ENCODE measurements at places on chromosomes 1 and 21.
A peak's percentile ranks its signal among the peaks of the same experiment; 100 is the strongest.

- DNase-seq = no peak
Observed at GRCh38 chr1:243549108-243549507, 293.3 kb downstream of the SDCCAG8 start.

GRCh38 chr1:163410073-163410999, 88.6 kb downstream of the NUF2 start:
- DNase-seq = peak; percentile 79

DNA sequence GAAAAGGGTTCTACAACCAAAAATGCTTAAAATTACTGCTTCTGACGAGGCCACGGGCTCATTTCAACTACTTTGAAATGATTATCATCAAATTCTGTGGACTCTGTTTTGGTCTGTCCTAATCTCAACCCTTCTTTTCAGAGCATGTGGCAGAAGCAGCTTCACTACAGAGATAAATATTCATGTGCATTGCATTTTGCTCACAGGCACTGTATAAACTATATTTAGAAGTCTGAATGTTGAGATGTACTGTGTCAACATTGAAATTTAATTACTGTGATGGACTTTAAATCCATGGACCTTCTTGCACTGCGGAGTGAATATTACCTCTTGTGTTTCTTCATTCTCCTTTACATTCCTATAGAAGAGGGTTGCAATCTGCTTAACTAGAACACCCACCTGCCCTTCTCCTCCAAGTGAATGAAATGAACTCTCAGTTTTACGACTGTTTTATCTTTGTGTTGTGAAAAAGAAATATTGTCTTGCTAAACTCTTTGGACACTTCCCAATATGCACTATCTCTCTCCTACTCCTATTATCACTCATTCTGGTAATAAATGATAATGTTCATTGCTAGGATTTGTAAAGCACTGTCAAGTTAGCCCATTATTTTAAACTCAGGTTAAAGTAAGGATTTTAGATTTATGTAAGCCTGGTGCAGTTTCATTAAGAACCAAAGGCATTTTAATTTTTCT, 281.2 kb upstream of the ST6GALNAC5 start:
- no peak for DNase-seq

DNA sequence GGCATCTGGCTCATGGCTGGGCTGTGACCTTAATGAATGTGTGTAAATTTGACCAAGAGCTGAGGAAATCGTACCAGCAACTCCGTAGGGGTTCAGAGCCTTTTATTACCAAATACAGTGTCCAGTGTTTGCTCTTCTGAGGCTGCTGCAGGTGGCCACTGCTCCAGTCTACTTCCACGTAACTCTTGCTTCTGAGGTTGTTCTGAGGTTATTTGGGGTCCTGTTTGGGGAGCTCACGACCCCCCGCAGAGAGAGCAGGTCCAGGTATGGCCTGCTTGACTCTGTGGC, 33.6 kb downstream of the MAN1C1 start:
- DNase-seq = no peak

GRCh38 chr1:213891989-213892902, 95.5 kb upstream of the PROX1 start:
- DNase-seq = no peak

- DNase-seq = no peak
Observed at GRCh38 chr1:34532113-34532512, 222.7 kb upstream of the GJB5 start.

- no peak for DNase-seq
Observed at GRCh38 chr1:111733183-111733991, 5.8 kb downstream of the INKA2 start.

GRCh38 chr1:179953974-179954492, 577 bp upstream of the CEP350 start:
- DNase-seq = no peak

DNA sequence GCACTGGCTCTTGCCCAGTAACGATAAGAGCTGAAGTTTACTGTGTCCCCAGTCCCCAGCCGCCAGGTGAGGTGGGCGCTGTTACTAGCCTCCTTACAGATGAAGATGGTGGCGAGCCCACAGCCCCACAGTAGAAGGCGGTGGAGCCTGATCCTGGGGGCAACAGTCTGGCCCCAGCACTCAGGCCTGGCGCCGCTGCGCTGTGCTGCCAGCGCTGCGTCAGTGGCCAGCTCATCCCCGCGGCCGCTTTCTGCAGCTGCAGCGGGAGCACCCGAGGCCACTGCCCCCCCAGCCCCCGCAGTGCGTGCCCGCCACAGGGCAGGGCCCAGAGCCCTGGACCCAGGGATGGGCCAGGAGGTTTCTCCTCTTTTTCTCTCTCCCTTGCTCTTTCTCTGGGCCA, 13.3 kb downstream of the H6PD start:
- DNase-seq = no peak

DNA sequence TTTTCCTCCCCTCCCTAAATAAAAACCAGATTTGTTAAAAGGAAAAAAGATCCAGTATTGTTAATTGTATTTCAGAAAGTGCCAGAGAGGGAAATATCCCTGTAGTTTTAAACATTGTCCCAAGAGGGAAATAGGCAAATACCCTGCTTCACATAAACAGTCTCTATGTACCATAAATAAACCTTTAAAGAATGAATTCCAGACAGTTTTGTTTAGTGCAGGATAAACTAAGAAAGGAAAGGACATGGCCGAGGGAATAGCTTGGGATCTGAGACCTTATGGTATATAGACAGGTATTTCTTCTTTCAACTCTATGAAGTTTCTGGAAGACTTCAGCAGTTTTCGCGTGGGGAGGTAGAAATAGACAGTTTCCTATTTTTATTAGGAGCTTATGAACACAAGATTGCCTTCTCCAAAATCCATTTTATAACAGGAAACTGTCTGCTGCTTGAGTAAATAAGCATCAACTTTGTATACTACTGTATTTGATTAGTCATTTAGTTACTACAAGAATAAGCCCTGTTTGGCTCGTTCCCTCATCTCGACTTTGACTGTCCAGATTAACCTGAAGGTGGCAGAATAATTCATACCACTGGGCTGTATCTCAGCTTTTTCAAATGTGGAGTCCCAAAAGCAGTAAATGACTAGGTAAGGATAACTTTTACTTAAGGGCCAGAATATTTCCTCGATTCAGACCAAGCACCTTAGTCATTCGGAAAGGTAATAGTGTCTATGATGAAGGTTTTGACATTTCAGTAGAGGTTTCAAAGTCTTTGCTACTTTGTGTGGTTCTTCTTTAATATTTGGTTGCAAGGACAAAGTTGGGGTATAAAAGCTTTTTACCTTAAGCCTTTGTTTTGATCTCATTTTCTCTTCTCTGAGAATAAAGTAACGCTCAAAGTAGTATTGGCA, 177.5 kb downstream of the VPS13D start:
- no peak for DNase-seq

DNA sequence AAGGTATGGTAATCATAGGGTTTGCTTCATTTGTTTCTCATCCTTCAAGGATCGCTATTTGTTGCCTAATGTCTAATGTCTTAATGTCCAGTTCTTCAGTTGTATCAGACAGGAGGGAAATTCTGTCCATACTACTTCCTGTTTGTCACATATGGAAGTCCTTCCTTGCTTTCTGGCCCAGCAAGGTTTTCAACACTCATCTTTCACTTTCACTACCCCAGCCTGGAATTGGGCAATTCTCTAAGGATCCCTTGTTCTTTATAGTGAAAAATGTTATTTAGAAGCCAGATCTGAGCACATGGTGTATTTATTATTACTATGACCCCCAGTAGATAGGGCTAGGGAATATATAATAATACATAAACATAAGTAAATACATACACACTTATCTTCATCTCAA, 50.6 kb upstream of the SLC35A3 start:
- no peak for DNase-seq

DNA sequence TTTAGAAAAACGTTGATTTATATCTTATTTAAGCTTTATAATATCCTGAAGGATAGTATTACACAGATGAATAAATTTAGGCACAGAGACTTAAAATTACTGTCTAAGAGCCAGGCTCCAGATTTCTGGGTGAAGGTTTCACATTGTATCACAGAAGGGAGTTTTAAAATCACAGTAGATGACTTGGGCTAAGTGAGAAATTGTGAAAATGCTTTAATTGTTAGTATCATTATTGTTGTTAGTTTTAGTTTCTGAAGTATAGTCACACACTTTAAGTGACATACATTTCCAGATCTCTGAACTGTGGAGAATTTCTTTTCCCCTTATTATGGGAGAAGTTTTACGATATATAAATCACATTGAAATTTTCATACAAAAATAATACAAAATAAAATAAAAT, 83.5 kb downstream of the NDUFS5 start:
- no peak for DNase-seq

DNA sequence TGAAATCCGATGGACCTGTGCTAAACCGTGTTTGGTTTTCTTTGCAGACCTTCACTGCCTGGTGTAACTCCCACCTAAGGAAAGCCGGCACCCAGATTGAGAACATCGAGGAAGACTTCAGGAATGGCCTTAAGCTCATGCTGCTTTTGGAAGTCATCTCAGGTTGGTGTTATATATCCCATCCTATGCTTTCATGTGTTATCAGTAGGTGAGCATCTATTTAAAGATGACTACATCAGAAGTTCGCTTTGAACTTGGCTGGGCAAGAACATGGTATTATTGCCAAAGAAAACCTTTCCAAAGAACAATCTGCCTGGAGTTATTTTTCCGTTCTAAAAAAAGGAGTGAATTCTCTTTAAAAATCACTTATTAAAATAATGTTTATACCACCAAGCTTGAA, 31.5 kb downstream of the ACTN2 start:
- DNase-seq = no peak

- no peak for DNase-seq
Observed at GRCh38 chr1:79839882-79840281, 833.4 kb upstream of the ADGRL4 start.

- DNase-seq = no peak
Observed at GRCh38 chr1:34176830-34177603, at the start of gene C1orf94. TSS of gene C1orf94 (plus strand) at chr1:34176907. CDS start at chr1:34177790, 883 bp downstream.

DNA sequence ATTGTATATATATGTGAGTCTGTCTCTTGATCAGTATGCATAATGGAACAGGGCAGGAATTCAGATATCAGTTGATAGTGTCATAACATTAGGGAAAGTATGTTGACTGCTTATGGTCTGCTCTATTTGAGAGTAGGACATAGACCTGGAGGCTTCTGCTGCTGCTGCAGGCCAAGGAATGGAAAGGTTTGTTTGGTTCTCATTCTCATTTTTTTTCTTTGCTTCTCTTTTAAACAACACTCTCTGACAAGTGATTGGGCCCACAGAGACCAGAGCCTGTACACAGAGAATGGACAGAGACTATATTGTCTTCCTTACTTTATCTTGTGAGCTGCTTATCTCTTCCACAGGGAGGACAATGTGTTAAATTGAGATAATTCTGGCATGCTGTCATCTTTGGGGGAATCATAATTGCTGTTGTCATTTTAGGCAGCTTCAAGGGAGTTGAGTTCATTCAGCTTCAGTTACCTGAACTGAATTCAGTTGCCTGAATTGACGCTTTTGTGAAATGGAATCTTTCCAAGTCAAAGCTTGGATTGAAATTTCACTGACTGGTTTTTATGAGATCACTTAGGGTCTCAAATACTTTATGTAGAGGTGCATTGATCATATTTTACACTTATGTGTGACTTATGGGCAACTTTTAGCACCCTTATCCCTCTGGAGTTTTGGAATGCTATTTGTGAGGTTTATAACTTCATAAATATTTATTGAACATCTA, 16.9 kb downstream of the CAP1 start:
- DNase-seq = no peak

DNA sequence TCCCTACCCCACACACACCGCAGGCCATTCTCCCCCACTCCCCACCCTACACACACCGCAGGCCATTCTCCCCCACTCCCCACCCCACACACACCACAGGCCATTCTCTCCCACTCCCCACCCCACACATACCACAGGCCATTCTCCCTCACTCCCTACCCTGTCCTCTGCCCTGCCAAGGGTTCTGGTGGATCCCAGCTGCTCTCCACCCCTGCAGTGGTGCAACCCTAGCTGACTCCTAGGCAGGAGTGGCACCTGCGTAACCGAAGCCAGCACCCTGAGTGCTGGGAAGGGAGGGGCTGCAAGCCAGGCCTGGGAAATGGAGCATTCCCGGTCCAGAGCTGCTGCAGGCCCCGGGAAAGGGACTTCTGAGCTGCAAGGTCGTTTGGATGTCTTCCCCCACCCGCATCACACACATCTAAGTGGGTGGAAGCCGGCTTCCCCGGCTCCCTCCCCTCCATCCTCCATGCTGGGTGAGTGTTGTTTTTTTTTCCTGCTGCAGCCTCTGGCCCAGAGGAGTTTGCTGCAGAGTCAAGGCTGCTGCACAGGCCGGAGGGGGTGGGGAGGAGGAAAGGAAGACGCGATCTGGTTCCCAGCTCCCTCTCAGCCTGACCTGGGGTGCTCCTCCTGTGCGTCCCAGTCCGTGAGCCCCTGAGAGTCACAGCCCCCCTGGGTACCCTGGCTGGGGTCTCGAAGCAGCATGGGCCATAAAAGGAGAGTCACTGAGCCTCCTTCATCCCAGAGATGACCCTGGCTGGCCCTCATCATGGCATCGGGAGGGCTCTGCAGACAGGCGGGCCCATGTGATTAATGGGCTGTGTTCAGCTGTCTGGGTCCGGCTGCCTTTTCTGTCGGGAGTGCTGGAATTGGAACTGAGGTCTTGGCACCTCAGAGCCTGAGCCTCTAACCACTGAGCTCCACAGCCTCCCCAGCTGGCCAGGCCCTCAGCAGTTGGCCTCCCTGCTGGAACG, 16.1 kb downstream of the H6PD start:
- DNase-seq = no peak

DNA sequence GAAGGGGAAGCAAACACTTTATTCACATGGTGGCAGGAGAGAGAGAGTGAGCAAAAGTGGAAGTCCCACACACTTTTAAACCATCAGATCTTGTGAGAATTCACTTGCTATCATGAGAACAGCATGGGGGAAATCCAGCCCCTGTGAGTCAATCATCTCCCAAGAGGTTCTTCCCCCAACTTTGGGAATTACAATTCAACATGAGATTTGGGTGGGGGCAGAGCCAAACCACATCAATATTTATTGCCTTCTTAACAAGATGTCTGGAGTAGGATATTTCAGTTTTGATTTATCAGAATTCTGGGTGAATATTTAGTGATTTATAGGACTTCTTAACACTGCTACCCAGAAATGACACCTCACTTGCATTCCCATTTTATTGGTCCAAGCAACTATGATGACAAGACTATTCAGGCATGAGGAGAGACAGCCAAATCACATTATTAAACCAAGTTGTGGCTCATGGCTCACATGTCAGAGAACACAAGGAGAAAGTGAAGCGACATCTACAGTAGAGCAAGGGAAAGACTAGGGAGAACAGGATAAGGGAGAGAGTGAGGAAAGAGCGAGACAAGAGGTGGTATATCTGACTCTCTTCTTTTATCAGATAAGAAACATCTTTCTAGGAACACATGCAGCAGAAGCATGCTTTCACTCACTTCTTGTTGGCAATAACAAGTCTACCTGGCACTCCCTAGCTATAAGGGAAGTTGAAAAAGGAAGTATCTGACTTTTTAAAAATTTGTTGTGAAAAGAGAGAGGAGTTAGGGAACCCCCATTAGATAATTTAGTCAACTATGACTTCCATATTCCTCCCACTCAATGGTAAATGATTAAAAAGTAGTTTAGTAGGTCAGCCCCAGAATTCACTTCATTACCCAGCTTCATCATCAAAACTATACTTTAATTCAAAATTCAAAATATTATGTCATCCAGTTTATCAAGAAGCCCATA, 36.6 kb upstream of the PTPRC start:
- DNase-seq = no peak
